Neuronal stem cell (in vitro differentiated cells): ENCODE measurements at places on chromosomes 4 and X.
A peak's percentile ranks its signal among the peaks of the same experiment; 100 is the strongest.

- no peak for DNase-seq
Observed at GRCh38 chr4:148057516-148057915, 325.6 kb downstream of the ARHGAP10 start.

DNA sequence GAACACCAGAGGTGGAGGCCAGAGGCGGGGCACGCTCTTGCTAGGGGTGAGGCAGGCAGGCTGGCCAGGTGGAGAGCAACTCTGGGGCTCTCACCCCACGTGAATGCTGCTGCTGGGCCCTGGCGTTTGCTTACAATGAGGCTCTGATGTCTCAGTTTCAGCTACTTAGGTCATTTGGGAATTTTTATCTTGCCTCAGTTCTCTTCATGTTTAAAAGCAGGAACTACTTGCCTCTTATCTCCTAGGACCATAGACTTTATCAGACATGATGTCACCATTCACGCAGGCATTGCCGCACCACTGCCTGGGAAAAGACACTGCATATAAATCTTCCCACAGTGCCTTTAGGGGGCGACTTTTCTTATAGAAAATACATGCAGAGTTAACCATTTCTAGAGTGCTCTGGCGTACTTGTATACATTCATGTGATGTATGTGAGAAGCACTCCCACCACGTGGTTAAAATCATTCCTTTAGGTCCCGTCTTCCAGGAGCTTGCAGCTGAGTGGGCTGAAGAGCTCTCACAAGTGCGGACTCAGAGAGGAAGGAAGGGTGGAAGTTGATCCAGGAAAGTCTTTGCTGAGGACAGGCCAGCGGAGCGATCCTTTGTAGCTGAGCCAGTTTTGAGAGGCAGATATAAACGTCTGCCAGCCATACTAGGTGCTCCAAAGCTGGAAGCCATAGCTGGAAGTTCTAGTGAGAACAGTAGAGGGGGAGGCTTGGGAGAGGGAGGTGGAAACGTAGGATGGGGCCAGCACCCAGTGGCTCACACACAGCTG is 84.3 kb upstream of the CLDN34 start:
- DNase-seq, result no peak

DNA sequence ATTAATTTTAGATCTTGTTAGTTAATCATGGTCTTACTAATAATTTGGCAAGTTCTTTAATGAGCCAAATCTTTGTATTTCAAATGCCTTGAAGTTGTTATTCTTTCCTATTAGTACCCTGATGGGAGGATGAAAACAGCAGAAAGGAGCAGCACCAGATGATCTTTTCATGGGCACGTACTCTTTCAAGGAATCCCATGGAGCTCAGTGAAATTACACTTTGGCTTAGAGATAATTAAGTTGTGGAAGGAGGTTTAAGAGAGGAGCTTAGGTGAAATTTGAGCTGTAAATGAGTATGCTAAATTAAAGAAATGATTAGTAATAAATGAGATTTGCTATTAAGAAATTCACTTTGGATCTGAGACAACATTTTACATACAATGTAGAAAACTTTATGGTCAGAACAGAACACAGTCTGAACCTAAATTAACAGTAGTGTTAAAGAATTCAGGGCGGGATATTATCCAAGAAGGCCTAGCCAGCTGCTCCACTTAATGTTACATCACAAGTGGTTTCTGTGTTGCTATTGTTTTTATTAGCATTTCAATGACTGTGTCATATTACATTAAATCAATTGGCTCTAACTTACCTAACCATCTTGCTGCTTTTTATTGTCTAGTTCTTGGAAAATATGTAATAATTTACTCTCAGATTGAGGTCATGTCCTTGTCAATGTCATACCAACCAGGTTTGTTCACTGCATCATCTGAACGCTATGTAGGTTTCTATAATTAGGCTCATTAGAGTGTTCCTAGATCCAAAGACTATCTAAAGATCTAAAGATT is 3.9 kb downstream of the MTHFD2L start:
- DNase-seq, result no peak

DNA sequence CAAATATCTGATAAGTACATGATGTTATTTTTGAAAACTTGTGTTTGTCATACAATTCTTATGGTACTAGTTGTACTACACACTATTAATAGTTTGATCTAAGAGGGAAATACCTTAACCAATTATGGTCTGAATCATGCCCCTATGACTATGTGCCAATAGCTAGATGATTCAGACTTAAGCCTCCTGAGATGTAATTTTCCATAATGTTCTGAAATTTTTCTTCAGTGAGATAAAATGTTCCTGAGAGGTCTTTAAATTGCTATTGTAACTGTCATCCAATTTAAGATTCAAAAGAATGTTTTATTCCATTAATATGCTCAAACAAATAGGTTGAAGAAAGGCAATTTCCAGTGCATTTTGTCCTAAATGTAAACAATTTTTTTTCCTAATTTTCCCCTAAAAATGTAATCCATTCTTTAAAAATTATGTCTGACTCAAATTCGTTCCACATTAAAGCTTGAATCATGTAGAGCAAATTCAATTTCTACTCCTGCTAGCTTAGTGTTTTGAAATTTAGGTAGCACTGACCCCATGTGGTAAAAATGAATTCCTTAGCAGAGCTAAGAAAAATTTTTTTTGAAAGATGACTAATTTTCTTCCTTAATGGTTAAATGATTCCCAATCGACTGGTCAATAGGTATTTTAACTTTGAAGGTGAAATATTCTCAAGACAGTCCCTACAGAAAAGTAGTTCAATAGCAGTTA is 49.1 kb downstream of the APOOL start:
- no peak for DNase-seq

GRCh38 chrX:25810202-25810601 is 327.9 kb upstream of the MAGEB18 start:
- no peak for DNase-seq

GRCh38 chr4:188270273-188271069 is 131.2 kb downstream of the TRIML1 start:
- no peak for DNase-seq

- DNase-seq, result no peak
Observed at GRCh38 chrX:68428431-68428830, 4.9 kb downstream of the OPHN1 start.

GRCh38 chr4:110778521-110778920 is 155.6 kb upstream of the PITX2 start:
- no peak for DNase-seq

GRCh38 chr4:150973626-150974251 is 41.3 kb downstream of the LRBA start:
- DNase-seq, result no peak

- peak; percentile 67 for DNase-seq
Observed at GRCh38 chr4:40897557-40898203, 147.9 kb downstream of the NSUN7 start.

GRCh38 chrX:149877636-149878035 is 3.3 kb upstream of the MAGEA8 start:
- DNase-seq, result no peak

- DNase-seq, result peak; percentile 18
Observed at GRCh38 chrX:66731398-66731797, 92.5 kb upstream of the EDA2R start.

DNA sequence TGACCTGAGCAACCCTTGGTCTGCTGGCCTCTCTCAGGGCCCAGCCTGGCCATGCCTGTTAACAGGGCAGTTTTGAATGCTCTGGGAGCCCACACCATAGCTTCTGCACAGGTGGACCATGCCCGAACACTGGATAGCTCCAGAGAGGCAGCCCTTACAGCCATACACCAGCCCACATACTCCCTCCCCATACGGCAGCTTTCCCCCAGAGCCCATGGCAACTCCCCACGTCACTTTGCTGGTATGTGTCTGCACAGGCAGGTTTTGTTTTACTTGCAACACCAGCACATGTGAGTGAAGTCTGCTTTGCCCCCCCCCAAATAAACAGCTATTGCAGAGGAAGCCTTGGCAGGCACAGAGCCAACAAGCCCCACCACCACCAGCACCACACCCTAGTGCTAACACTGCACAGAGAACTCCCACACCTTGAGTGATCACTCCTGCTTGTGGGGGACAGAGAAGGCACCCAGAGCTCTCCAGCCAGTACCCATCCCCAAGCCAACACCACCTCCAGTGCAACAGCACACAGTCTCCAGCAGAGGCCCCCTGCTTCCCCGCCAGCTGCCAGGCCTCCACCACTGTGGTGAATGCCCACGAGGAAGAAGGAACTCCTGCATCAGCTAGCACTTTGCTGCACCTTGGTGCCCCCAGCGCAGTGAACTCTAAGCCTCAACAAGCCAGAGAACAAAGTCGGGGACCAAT is 87.3 kb downstream of the STPG2 start:
- no peak for DNase-seq

GRCh38 chrX:144790148-144790547 is 457.2 kb upstream of the SPANXN1 start:
- no peak for DNase-seq

GRCh38 chrX:48737940-48738339 is 23.6 kb upstream of the GLOD5 start:
- no peak for DNase-seq
